ENCODE measurements at places on chromosomes 3 and 15.

DNA sequence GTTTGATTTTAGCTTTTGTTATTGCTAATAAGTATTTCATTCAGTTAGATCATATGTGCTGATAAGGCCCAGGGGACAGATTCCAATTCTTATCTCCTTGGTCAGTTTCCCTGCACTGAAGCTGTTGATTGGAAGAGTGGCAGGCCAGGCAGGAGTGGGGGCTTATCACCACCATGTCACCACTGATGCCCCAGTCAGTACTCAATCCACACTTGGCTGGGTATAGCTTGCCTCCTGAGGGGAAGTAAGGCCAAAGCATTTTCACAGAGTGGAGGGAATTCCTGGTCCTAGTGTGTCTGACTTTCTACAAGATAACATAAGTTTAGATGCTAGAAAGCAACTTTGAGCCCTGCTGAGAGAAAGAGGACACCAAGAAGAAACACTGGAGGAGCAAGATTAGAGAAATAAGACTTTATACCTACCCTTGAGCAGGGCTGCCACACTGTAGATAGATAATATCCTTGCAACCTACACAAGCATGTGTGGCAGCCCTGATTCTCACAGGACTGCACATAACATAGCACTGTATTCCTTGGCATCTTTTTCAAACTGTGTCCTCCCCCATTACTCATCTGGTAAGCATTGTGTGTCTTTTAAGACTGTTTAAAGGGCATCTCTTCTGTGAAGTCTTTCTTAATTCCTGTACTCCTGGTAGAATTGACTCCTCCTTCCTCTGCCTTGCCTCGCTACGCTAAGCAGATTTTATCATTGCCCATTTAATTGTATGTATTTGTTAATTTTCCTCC lies 24.3 kb downstream of the OXNAD1 start:
- ATAC-seq, result no peak

- ATAC-seq, result no peak
Observed at GRCh38 chr15:74855857-74856256, 12.9 kb upstream of the ULK3 start.

GRCh38 chr15:46354443-46354842 lies 719.6 kb downstream of the SQOR start:
- ATAC-seq, result no peak

GRCh38 chr15:89072277-89072869 lies 15.9 kb upstream of the ABHD2 start:
- no peak for ATAC-seq

GRCh38 chr15:38670128-38671005 lies 105.8 kb upstream of the RASGRP1 start:
- ATAC-seq, result peak; percentile 83

- ATAC-seq, result no peak
Observed at GRCh38 chr3:66165660-66166059, 55.1 kb upstream of the SLC25A26 start.

DNA sequence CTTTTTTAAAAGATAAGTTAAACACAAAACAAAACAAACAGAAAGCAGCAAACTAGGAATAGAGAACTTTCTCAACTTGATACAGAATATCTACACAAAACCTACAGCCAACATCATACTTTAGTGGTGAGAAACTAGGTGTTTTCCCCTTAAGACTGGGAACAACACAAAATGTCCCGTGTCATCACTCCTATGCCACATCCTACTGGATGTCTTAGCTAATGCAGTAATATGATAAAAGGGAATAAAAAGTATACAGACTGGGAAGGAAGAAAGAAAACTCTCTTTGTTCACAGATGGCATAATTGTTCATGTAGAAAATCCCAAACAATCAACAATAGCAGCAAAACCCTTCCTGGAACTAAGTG lies 45.9 kb downstream of the TMEM45A start:
- ATAC-seq, result no peak

DNA sequence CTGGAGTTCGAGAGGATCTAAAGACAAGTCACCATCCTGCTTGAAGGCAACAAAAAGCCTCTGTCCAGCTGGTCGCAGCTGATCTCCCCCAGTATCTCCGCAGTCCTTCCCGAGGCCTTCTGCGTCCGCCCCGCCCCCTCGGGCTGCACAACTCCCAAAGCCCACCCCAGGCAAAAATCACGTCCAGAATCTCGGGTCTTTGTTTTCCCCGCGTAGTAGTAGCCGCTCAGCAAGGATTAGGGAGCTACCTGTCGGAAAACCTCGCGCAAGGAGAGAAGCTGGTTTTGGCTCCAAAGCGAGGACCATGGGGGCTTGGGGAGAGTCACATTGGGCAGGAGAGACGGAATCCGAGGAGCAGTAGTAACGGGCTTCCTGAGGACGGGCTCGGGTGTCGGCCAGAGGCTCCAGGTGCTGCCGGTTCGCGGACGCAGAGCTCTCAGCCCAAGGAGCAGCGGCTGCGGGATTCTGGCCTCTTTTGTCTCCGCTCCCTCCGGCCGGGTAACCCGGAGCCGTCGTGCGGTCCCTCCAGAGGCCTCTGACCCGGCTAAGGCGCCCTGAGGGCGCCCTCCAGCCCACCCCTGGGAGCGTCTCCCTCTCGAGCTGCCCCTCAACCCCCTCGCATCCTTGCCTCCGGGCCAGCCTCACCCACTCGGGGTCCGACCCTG lies 401 bp downstream of the ZSCAN29 start:
- no peak for ATAC-seq

GRCh38 chr3:178146406-178146831 lies 389.8 kb upstream of the KCNMB2 start:
- ATAC-seq, result no peak

GRCh38 chr3:62167566-62168262 lies 205.6 kb downstream of the FEZF2 start:
- ATAC-seq, result no peak

DNA sequence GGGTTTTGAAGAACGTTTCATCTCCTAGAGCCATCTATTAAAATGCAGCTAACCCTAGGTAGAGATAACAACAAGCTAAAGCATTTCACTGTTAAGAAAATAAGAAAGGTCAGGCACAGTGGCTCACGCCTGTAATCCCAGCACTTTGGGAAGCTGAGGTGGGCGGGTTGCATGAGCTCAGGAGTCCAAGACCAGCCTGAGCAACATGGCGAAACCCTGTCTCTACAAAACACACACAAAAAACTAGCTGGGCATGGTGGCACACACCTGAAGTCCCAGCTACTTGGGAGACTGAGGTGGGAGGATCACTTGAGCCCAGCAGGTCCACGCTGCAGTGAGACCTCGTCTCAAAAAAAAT lies 5.4 kb upstream of the TBC1D5 start:
- no peak for ATAC-seq

GRCh38 chr15:67105065-67105951 lies 39.9 kb downstream of the SMAD3 start:
- no peak for ATAC-seq

DNA sequence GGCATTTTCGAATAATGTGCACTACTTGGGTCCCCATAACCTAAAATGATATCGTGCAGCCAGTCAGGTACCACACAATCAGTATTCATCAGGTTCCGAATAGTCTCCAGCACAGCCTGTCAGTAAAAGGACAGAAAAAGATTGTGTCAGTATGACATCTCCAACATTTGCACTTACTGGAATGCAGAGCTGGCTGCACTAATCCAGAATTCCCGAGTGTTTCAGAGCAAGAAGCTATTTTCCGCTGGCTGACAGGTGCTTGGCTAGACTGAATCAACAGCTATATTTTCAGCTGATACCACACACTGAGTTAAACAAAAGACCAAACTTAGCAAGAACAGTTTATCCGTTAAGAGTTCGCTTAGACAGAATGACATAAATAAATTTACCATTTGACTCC lies 68.8 kb downstream of the AQR start:
- ATAC-seq, result no peak

DNA sequence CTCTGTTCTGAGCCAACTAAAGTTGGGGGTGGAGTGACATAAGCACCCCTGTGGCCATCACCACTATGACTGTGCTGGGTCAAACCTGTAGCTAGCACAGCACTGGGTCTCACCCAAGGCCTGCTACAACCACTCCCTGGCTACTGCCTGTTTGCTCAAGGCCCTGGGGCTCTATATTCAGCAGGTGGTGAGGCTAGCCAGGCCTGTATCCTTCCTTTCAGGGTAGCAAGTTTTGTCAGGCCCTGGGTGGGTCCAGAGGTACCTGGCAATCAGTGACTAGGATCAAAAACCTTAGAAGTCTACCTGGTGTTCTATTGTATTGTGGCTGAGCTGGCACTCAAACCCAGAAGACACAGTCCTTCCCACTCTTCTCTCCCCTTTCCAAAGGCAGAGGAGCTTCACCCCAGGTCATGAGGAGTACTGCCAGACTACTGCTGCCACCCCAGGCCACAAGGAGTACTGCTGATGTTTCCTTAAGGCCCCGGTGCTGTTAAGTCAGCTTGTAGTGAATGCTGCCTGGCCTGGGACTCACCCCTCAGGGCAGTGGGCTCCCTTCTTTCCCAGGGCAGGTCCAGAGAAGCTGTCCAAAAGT lies 170.8 kb downstream of the IGSF11 start:
- peak; percentile 39 for ATAC-seq

- ATAC-seq, result no peak
Observed at GRCh38 chr15:70491201-70491621, 272.1 kb downstream of the UACA start.

DNA sequence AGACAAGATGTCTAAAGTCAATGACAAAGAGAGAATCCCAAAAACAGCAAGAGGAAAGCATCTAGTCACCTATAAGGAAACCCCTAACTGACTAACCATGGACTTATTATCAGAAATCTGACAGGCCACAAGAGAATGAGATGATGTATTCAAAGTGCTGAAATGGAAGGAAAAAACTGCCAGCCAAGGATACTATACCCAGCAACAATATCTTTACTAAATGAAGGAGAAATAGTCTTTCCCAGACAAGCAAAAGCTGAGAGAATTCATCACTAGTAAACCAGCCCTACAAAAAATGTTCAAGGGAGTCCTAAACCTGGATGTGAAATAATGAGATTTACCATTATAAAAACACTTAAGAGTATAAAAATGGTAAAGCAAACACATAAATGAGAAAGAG lies 128.0 kb downstream of the SATB1 start:
- ATAC-seq, result no peak

GRCh38 chr3:177464392-177465256 lies 267.3 kb upstream of the TBL1XR1 start:
- ATAC-seq, result no peak

GRCh38 chr15:39435244-39435643 lies 145.6 kb upstream of the THBS1 start:
- no peak for ATAC-seq

GRCh38 chr3:36367912-36368573 lies 12.3 kb upstream of the STAC start:
- ATAC-seq, result no peak

DNA sequence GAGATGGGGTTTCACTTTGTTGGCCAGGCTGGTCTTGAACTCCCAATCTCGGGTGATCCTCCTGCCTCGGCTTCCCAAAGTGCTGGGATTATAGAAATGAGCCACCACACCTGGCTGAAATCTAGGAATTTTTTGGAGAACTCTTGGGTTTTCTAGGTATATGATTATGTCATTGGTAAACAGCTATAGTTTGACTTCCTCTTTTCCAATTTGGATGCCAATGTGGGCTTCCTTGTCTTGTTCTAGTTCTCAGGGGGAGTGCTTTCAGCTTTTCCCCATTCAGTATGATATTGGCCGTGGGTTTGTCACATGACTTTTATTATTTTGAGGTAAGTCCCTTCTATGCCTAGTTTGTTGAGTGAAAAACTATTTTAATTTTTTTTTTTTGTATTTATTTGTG lies 17.9 kb downstream of the KCNMB3 start:
- ATAC-seq, result no peak

- ATAC-seq, result no peak
Observed at GRCh38 chr3:86986671-86987420, 4.1 kb downstream of the VGLL3 start.

DNA sequence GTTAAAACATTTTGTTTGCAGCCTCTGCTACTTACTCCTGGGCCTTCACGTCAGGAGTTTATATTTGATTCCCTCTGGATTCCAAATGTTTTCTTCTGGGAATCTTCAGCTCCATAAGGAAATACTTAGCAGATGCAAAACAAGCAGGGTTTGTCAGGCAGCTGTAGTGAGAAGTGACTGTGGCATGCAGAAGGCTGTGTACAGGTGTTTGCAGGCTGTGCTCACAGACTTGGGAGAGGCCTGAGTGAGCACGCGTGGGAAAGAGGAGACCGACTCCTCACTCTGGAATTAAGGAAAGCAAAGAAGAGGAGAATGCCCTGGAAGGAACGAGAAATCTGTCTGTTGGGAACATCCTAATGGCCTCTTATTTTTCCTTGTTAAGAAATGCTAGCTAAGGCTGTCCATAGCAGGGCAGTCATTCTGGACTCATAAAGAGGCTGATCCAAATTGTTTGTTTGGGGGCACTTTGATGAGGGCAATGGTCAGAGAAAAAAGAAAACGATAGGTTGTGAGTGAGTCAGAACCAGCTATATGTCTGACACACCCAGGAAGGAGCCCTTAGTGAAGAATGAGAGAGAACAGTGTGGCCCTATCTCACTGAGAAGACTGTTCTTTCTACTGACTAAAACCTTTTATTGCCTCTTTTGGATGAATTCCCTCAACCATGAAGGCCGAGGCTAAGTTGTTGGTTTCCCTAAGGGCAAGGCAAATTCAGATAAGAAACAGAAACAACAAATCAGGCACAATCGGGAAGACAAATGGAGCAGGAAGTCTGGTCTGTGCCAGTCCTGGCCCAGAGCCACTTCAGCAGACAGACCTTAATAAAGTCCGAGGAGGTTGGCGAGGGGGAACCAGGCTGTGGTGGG lies 82.6 kb downstream of the TGFBR2 start:
- no peak for ATAC-seq

DNA sequence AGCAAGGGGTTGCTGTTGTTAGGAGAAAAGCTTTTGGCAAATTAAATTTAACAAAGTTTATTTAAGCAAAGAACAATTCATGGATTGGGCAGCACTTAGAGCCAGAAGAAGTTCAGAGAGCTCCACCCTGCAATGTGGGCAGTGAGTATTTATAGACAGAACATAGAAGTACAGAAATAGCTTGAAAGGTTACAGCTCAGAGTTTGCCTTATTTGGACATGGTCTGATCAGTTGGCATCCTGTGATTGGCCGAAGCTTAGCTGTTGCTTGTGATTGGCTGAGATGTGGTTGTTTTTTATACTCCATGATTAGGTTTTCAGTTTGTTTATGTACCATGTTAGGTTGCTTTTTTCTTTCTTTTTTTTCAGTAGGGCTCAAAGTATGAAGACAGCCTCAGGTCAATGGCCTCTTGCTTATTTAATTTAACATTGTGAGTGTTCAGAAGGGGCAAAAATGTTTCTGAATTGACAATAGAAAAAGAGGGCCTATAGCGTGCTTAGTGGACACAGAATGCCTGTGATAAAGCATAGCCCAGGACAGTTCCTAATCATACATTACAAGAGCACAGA lies 293.8 kb downstream of the IGSF11 start:
- ATAC-seq, result no peak

All from stimulated activated memory B cell treated with anti-CD40 and anti-IgM and Interleukin-4, amounts not matched to agents 10 μg/mL and 1 μg/mL and 100 μg/mL, for 72 hours (primary cell).